ENCODE measurements at places on chromosomes 2 and 18.
A peak's percentile ranks its signal among the peaks of the same experiment; 100 is the strongest.

GRCh38 chr2:75525434-75526310 is 35.1 kb downstream of the EVA1A start:
- no peak for DNase-seq

DNA sequence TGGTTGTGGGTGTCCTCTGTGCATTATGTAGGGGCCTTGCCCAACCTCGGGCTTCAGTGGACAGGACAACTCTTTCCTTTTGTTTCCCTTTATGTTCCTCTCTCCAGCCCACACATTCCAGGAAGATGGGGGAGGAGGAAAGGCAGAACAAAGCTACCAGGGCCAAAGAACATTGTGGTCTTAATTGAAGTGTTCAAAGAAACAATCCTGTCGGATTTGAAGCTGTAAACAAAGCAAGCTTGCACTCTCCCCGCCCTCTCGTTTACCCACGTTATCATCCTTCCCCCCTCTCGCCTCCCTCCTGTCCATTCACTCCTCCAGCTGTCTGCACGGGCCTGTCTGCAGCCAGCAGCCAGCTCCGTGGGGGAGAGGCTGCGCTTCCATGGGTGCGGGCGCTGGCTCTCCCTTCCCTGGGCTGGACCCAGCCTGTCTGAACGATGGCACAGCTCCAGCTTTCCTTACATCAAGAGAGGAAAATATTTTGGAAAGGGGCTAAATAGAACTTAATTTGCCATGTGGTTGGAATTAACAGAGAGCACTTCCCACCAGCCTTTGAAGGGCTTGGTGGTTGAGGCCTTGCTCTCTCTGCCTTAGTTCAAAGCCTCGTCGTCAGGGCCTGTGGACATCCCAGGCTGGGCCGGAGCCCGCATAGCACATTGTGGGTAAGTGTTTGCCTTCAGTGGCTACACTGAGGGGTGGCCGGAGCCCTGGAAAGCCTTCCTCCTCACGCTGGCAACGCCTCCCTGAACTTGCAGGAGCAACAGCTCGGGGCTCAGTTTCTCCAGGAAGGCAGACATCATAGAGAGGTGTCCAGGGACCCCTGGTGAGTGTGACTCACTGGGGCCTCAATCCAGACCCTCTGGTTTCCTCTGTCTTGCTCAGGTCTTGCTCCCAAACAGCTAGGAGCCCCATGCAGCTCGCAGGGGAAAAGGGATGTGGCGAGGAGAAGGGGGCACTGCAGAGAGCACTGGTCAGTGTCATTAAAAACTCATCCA is 60.6 kb upstream of the HS6ST1 start:
- DNase-seq, result no peak

- DNase-seq, result no peak
Observed at GRCh38 chr2:191176801-191177438, 26.1 kb upstream of the STAT4 start.

GRCh38 chr18:62450546-62451410 is 72.0 kb upstream of the ZCCHC2 start:
- peak; percentile 63 for DNase-seq

DNA sequence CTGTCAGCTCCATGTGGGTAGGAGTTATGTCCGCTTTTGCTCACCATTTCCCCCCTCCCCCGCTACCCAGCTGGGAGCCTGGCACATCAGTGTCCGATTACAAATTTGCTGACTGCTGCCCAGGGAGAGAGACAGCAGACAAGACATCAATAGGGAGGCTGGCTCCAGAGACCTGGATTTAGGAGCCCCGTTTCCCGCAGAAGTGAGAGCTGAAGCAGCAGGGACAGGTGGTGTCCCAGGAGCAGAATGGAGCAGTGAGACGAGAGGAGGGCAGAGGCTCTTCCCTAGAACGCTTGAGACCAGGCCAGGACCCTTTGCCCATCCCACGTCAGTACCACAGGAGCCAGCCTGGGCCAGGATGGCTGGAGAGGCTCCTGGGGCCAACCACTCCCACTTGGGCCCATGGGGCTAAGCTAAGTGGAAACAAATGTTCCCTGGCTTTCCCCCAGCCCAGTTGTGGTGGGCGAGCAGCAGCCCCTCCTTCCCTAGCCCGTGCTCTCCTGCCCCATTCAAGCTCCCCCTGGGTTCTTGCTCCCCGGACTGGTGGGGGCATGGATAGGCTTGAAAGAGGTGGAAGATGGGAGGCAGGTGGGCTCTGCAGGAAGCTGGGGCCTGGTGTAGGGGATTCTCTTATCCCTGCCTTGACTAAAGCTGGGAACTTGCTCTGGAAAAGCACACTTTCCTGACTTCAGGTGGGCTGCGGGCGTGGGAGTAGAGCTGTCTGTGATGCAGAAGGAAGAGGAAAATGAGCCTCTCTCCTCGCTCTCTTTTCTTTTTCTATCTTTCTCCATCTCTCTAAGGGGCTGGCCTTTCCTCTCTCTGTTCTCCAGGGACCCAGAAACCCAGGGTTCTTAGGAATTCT is 4.1 kb upstream of the WNT6 start:
- DNase-seq, result no peak

- DNase-seq, result no peak
Observed at GRCh38 chr2:8115456-8115855, 566.4 kb upstream of the ID2 start.

GRCh38 chr2:170013802-170014551 is 164.0 kb upstream of the MYO3B start:
- no peak for DNase-seq

GRCh38 chr2:58109481-58109880 is 62.9 kb downstream of the VRK2 start:
- DNase-seq, result no peak

- no peak for DNase-seq
Observed at GRCh38 chr2:31704561-31705212, 123.9 kb upstream of the SRD5A2 start.

DNA sequence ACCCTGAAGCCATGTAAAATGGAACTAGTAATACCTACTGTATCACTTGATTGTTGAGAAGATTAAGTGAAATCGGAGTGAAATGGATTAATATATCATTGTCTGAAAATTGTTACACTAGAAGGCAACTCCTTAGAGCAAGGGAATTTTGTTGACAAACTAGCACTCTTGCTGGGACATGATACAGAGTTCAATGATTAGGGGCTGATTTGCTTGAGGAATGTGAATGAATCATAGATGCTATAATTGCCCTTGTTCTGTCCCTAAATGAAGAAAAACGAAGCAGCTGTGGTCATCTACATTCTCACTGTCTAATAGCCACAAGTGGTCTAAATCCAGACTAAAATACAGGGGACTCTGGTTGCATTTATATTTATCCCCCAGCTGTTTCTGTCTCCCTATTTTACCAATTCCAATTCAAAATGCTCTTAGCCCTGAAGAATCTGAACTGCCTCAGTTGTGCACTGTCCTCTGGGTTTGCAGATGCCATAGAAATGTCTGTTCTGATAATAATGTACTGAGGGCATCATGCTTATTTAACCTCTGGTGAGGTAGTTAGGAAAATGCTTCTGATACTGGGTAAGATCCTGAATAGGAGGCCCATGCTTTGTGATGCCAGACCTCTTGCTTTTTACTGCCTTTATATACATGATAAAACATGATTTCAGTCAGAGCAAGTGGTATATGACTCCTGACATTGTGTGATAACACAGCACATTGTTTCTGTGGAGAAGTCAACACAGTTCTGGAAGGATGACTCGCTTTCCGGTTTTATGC is 382.1 kb downstream of the NRXN1 start:
- no peak for DNase-seq

- DNase-seq, result no peak
Observed at GRCh38 chr2:29114946-29115609, at the start of gene CLIP4. Gene CLIP4 (plus strand): TSS chr2:29115415. CDS start chr2:29121389, 5,974 bp downstream.

- no peak for DNase-seq
Observed at GRCh38 chr18:12726331-12726730, 23.5 kb downstream of the PSMG2 start.

GRCh38 chr2:84846041-84846663 is 34.7 kb downstream of the TRABD2A start:
- DNase-seq, result no peak

DNA sequence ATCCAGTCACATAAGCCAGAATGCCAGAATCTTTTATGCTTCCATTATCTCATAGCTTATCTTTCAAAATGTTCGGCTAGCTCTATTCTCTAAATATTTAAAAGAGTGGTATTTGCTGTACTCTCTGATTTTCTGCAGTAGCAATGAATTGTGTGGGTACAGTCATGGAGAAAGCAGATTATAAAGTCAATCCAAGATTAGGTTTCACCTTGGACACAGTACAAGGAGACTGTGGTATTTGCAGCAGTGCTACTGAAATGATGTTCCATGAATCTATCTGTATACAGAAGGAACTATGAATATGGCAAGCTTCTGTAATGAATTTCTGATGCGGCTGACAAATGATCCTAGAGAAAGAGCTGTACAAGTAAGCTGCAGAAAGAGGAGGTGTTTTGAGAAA is 15.4 kb upstream of the DSEL start:
- DNase-seq, result no peak

DNA sequence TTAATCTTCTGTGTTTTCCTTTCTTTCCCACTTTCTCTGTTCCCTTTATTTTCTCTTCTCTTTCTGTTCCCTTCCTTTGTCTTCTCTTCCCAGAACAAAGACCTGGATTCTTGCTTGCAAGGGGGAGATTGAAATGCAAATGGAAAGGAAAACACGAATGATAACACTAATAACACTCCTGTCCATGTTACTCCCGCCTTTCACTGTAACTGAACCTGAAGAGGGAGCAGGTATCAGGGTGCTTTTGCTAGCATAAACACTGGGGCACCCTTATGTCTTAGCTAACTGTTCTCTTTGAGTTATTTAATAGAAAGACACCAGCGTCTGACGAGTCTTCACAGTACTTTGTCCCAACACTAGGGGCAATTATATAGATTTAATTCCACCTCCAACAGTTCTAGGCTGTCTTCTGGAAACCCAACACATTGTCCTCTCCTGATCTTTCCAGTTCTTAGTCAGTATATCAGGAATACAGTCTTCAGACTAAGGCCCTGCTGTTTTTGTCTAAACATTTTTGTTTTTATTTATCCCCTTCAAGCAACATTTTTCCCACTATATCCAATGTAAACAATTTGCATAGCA is 99.2 kb downstream of the PTPRM start:
- DNase-seq, result no peak

DNA sequence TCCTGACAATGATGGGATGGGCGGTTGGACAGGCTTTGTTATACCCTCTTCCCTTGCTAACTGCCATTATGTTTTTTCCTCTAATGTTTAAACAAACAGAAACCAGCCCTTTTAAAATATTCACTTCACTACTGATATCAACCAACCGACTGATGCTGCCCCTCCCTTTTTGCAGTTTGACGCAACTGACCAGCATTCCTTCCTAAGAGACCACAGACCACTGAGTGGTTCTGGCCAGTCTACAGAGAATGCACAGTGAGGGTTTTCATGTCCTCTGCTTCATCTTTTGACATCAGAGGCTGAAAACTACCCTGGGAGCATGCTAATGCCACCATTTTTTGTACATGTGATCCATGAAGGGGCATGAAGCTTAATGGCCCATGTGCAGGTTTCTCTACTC is 85.3 kb downstream of the CYP26B1 start:
- no peak for DNase-seq

DNA sequence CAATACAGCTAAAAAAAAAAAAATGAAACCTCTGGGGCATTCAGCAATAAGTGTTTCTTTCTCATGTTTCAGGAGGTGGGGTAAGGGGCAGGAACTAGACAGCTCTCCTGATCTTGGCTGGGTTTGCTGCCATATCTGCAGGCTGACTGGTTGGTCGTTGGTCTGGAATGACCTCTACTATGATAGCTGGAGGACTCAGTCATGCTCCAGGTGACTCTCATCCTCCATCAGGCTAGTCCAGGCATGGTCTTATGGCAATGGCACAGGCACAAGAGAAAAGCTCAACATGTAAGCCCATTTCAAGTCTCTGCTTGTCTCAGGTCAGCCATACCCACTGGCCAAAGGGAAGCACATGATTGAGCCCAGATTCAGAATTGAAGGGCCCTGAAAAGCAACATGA is 9.5 kb upstream of the SLC1A4 start:
- no peak for DNase-seq

GRCh38 chr2:28643911-28644334 is 107.7 kb upstream of the PPP1CB start:
- no peak for DNase-seq

GRCh38 chr18:9876867-9877654 is 8.7 kb upstream of the TXNDC2 start:
- no peak for DNase-seq

DNA sequence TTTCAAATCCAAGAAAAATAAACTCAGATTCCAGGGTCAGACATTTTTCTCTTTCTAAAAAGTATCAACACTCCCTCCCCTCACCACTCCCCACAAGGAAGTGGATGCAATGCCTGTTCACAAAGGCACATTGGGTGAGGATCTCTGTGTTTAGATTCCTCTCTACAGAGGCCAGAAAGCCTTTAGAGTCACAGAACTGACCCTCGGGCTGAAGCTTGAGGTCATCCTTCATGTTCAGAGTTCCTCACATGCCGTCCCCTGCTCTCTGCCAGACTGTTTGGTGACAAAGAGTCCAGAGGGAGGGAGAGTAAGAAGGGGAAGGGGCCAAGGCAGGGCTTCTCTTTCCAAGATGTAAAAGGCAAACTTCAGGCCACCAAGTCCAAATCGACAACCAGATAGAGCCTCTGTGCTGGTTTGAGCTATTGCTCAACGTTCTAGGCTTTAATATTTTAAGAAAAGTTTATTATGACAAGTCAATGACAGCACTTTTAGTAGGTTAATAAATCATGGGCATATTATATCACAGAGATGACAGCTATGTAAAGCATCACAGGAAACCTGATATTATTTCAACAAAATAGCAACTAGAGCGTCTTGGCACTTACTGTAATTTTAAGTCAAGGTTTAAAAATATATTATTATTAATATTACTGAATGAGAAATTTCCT is 269.4 kb downstream of the ETAA1 start:
- no peak for DNase-seq

DNA sequence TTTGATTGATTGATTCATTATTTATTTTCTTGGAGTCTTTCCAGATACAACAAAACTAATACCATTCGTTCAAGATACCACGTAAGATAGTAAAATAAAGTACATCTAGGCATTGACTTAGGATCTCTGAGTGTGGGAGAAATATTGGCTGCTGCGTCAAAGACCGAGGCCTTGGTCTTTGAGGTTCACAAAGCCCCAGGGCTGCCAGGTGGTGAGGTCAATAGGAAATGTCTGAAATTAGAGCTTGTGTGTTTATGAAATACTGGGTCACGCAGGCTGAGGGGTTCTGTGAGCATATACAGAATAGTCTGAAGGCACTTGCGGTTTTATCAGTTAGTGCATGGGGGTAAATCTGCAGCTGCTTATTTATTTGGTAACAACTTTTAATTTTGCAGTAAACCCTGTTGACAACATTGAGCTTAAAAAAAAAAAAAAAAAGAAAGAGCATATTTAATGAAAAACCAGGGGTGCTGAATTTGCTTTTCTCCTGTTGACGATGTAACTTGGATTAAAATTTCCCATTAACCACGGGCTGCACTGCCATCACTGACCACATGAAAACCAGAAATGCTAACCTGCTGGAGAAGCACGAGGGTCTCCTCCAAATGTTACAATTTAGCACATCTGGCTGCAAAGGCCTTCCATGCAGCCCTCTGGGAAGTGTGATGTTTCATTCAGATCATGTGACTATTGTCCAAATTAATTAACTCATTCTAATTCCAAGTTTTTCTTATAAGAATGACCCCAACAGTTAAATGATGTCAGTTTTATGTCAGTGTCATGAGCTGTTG is 27.1 kb upstream of the SERPINB12 start:
- no peak for DNase-seq
